ENCODE measurements at places on chromosomes 13 and 19. TPM values are rescaled to one million over a fixed set of nuclear protein-coding genes. Genes with fewer than 3 reads are reported as not detected.

DNA sequence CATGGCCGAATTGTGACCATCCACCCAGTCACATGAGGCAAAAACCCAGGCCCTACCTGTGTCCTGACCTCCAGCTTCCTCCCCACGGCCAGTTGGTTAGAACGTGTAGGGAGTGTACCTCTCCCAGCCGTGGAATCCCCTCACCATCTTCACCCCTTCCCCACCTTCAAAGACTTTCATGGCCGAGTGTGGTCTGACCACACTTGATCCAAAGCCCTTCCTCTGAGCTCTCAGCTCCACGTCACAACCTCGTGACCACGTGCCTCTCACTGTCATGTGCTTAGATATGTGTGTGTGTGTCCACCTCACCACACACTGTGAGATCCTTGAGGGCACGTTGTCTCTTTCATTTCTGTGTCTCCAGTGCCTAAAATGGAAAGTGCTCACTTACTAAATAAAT is 48.6 kb upstream of the UBE2L5 start:
- H3K4me3 ChIP-seq, result no peak overlapping the region
- H3K36me3 ChIP-seq, result no peaks in the 10 kb centered on the region
- H3K27ac ChIP-seq, result no peak overlapping the region
- H3K27me3 ChIP-seq, result no peaks in the 10 kb centered on the region
- no peak for DNase-seq
- no peaks in the 10 kb centered on the region for H3K4me1 ChIP-seq

DNA sequence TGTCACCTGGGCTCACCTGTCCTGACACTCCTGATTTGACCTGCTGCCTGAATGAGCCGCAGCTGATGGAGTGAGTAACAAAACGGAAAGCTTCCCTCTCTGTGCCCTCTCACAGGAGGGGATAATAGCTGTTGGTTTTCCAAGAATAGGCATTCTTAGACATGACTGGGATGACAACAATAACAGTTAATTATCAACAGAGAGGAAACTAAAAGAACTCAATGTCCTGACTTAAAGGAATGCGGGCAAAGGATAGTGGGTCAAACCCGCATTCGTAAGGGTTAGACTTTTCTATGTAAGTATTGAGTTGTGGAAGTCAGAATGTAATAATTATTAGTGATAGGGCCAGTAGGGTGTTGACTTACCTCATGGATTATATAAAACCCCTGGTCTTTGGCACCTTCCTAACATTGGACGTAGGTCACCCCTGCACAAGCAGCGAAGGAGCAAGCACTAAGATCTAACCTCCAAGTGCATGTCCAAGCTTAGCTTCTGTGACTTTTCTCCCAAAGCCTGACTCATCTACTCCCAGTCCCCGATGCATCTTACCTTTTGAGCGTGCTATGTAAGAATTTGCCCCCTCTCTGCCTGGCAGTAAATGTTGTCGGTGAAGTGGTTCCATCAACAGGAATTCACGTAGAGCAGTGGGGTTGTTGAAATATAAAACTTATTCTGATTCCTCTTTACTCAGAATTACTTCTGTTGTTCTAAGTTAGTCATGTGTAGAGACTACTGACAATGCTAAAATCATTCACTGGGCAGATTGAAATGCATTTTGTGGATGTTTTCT is 442.3 kb downstream of the FGF9 start:
- DNase-seq, result no peak
- no peaks in the 10 kb centered on the region for H3K4me1 ChIP-seq
- no peak overlapping the region for H3K4me3 ChIP-seq
- no peaks in the 10 kb centered on the region for H3K36me3 ChIP-seq

DNA sequence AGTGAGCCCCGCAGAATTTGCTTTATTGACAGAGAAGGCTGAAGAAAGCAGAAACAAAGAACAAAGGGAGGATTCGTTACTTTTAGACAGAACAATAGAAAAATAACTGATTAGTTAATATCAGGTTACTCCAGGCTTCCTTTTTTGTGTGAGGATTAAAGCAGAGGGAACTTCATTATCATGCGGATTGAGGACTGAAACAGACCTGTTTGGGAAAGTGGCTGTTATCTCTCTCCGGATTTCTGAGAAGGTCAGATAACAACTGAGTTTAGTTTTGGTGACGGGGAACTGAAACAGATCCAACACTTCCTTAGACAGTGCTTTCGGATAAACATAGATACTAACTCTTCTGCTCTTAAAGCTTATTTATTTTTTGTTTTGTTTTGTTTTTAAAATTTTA is 246.4 kb upstream of the ZNF507 start:
- no peak overlapping the region for H3K4me3 ChIP-seq
- H3K27me3 ChIP-seq, result no peaks in the 10 kb centered on the region
- DNase-seq, result no peak
- H3K4me1 ChIP-seq, result no peaks in the 10 kb centered on the region

Gene ZNF546
- 6.0 TPM for total RNA-seq

Gene DPRX
- not detected for total RNA-seq
